CD4-positive, CD25-positive, alpha-beta regulatory T cell (primary cell): ENCODE measurements at places on chromosomes 1 and 21.

GRCh38 chr1:87051965-87052364, 137.5 kb downstream of the HS2ST1 start:
- H3K27ac ChIP-seq = no peak overlapping the region
- H3K36me3 ChIP-seq = no peaks in the 10 kb centered on the region
- H3K4me1 ChIP-seq = no peaks in the 10 kb centered on the region

- no peak overlapping the region for H3K27ac ChIP-seq
- no peak overlapping the region for H3K4me3 ChIP-seq
- H3K27me3 ChIP-seq = no peaks in the 10 kb centered on the region
- H3K4me1 ChIP-seq = no peaks in the 10 kb centered on the region
- no peak for DNase-seq
- H3K36me3 ChIP-seq = peaks cover 7% of the 10 kb centered on the region
Observed at GRCh38 chr1:233085566-233085965, 135.2 kb downstream of the NTPCR start.

- DNase-seq = no peak
- H3K4me1 ChIP-seq = no peaks in the 10 kb centered on the region
- no peak overlapping the region for H3K27ac ChIP-seq
- no peak overlapping the region for H3K4me3 ChIP-seq
Observed at GRCh38 chr21:25974964-25975363, 195.6 kb downstream of the APP start.

DNA sequence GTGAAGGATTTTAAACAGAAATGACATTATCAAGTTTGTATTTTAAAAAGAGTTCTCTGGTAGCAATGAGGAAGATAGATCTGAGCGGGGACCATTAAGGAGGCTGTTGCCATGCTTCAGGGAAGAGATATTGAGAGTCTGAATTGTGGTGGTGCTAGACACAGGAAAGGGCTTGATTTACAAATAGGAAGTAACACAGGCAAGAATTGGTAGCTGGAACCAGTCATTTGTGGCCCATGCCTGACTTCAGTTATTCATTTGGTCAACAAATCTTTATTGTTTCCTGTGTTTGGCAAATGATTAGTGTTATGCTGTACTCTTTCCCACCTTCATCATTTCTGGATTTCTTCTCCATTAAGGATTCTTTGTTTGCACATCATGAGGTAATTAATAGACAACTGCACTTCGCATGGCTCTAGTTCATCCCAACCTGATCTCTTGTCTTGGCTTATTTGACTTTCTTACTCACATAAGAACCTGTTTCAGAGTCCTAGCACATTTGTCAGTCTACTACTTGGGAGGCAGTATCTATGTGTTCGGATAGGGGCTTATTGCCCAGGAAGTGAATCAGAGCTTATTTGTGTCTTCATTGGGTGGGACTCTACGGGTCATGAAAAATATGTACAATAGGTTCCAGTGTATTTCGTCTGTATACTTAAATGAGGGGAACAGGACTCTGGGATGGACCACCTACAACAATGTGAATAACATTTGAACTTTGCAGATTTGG, 32.3 kb downstream of the EEIG2 start:
- no peaks in the 10 kb centered on the region for H3K36me3 ChIP-seq
- H3K27ac ChIP-seq = peak overlapping the region; percentile 90
- no peaks in the 10 kb centered on the region for H3K27me3 ChIP-seq
